ENCODE measurements at places on chromosomes 6 and 20.

GRCh38 chr6:75334266-75335040, 49.9 kb upstream of the TMEM30A start:
- no peak for DNase-seq

GRCh38 chr20:46964618-46965455, 70.2 kb downstream of the EYA2 start:
- no peak for DNase-seq

DNA sequence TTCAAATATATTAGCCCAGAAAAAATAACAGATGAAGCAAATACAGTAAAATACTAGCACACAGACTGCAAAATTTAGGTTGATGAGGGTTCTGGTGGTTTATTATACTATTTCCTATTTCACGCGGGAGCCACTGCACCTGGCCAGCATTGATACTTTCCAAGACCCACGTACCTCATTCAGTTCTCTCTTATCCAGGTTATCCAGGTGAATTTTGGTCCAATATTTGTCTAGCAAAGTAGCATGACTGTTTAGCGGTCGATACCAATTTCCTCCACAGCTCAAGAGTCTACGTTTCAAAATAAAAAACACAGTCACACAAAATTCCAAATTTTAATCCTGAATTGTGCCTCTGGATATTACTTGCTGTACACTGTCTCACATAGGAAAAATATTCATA, 34.8 kb downstream of the MDN1 start:
- DNase-seq, result no peak

GRCh38 chr6:35544769-35545361, 32.2 kb upstream of the TULP1 start:
- DNase-seq, result no peak

DNA sequence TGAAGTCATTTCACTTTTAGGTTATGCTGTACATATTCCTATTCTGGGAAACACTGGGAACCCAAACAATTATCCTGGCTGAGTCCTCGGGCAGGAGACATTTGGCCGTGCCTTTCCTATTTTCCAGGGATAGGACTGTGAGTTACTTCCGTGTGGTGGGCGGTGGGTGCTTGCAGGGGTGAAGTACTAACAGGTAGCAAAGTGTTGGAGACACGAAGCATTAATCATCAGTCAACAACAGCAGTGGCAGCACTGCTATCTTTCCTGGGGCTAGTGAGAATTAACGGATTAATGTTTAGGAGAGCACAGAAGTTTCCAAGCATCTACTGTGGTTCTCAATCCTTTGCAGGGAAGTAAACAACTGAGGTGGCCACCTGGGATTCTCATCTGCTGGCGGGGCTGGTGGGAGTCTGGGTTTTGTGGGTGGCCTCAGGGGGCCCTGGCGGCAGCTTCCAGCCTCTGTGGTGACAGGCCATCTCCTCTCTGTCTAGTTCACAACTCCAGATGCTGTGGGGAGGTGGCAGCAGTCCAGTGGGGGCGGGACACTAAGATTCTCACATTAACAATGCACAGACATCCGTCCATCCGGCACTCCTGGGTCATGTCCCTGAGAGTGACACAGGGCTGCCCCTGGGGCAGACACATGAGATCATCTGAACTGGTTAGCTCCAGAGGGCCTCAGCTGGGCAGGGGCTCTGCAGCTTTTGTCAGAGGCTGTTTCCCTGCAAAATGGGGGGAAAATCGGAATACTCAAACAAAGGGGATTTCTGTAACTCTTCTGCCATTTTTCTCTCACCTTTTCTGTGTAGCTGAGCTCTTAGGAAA, 90.9 kb downstream of the GJA10 start:
- DNase-seq, result no peak

Data from CD4-positive, alpha-beta T cell treated with Interferon alpha-2 for 1 hour (primary cell).